T-helper 1 cell (primary cell): ENCODE measurements at places on chromosomes 13 and 19.

DNA sequence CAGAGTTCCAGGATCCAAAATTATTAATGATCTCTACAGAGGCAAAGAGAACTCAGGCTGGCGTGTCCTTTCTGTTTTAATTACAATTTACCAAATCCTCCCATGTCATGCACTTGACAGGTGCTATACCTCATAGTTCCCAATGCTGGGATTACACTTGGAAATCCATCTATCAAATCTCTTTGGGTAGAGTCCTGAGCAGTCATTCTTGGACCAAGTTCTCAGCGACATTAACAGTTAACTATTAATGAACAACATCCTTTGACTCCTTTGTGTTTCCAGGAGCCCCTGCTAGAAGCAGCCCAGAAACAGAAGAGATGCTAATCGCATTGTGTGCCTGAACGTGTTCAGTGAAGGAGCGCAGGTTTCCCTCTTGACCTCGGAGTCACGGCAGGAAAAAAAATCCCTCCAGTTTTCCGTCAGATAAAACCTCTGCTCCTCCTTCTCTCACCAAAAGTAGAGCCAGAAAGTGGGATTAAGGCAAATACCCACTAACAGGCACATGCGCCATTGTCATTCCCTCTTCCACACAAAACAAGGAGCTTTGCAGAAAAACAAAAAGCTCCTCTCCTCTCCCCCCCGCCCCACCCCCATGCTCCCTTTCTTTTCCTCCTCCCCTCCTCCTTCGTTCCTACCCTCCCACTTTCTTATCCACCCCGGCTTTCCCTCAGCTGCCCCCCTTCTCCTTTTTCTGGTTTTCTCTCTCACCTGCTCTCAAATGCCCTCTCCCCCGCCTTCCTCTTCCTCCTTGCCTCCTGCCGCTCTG lies 224.7 kb downstream of the ZIC5 start:
- DNase-seq, result no peak

GRCh38 chr19:49102303-49102702 lies 11.9 kb upstream of the LIN7B start:
- DNase-seq, result no peak

DNA sequence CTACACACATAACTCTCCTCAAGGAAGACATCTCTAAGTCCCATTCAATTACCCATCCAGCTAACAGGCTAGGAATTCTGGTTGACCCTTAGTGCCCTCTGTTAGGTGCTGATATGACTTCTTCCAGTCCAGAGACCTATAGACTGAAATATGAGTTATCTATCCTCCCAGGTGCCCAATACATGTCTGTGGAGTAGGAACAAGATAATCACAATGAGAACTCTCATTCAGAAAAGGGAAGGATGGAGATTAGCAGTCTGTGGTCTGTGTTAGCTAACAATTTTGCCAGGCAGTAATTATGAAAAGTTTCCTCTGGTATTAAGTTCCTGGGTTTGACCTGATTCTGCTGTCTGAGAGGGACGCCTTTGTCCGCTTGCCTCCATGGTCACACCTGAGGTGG lies 44.2 kb upstream of the SLAIN1 start:
- no peak for DNase-seq

GRCh38 chr13:53941588-53942190 lies 913.1 kb downstream of the OLFM4 start:
- no peak for DNase-seq

GRCh38 chr13:28659621-28659970 lies 666 bp downstream of the POMP start:
- no peak for DNase-seq

- no peak for DNase-seq
Observed at GRCh38 chr19:19445911-19446361, 40.5 kb downstream of the GATAD2A start.

DNA sequence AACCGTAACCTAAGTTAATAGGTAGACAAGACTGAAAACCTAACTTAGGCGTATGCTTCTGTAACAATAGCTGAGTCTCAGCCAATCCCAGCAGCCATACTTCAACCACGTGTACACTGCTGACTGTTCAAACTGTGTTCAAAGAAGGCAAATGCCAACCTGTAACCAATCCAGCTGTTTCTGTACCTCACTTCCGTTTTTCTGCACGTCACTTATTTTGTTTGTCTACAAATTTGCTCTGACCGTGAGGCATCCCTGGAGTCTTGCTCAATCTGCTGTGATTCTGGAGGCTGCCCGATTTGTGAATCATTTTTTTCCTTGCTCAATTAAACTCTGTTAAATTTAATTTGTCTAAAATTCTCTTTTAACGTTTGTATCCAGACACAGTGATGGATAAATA lies 59.2 kb downstream of the EDNRB start:
- no peak for DNase-seq

- no peak for DNase-seq
Observed at GRCh38 chr19:16075430-16076153, 703 bp upstream of the TPM4 start.

DNA sequence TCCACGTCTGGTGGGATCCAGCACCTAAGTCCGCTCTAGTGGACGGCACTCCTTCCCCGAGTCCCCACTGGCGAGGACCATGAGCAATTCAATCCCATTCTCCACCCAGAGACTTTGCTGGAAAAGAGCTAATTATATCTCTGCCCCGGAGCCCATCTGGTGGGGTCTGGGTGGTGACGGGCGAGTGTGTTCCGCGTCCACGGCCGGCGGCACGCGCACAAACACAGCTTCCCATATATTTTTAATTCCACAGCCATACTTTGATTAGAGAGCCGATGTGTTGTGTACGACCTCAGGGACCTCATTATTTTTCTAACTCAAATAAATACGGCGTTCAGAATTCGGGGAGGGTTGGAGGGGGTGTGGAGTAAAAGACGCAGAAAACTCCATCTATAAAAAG lies 64.1 kb upstream of the ADGRE5 start:
- DNase-seq, result no peak

- DNase-seq, result no peak
Observed at GRCh38 chr13:36891752-36892151, 28.3 kb downstream of the SMAD9 start.

GRCh38 chr19:53466726-53467484 lies 628 bp upstream of the ZNF813 start:
- no peak for DNase-seq

GRCh38 chr19:24074720-24075454 lies 12.1 kb upstream of the ZNF254 start:
- DNase-seq, result no peak

DNA sequence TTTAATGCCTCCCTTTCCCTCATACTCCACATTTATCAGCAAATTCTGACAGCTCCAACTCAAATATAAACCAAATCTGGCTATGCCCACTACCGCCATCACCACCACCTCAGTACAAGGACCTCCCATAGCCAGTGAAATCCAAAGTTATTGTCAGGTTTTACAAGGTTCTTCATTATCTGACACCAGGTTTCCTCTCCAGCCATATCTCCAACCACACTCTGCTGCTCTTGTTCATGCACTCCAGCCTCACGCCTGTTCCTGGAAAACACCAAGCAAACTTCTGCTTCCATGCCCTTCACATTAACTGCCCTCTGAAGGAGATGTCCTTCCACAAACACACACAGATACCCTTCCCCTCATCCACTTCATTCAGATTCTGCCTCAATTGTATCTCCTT lies 102.2 kb upstream of the MIR17HG start:
- no peak for DNase-seq

GRCh38 chr13:92256211-92256610 lies 857.8 kb downstream of the GPC5 start:
- DNase-seq, result no peak

- DNase-seq, result no peak
Observed at GRCh38 chr13:50389726-50390125, 374.5 kb downstream of the KCNRG start.

GRCh38 chr13:84433024-84433423 lies 550.8 kb upstream of the SLITRK1 start:
- DNase-seq, result no peak

DNA sequence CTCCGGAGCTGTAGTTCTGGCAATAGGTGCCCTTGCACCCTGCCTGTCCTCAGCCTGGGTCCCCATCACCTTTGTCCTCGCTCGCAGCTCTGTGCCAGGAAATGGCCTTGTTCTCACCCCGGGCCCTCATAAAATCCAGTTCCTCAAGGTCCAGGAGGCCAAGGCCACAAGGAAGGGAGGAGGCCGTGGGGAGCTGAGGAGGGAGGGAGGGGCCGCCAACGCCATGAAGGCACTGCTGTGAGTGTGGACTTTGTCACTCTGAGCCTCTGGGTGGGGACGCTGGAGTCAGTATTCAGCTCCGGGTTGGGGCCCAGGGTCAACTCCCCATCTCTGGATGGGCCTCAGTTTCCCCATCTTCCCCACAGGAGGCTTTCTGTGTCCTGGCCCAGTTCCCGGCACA lies 9.2 kb upstream of the GNA11 start:
- no peak for DNase-seq

DNA sequence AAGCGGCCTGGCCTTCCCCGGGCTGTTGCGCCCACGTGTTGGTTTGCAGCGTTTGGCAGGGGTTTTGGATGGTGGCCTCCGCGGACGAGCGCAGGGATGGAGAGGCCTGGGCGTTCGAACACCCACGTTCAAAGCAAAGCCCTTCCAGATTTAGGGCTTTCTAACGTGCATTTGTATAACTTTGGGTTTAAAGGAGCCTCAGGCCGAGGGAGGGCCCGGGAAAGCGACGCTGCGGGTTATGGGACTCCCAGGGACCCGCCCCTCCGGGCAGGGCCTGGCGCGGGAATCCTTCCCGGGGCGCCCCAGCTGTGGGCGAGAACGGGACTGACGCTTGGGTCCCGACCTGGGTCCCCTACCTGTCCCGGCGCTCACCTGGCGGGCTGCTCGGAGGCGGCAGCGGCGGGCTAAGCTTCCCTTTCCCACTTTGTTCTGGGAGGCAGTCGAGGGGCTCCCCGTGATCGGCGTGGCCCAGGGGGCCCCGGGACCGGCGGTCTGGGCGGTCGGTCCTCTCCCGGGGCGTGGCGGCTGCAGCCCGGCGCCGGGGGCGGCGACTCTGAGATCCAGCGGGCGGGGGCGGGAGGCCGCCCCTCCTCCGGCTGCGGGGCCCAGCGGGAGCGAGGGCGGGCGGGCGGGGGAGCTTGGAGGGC lies at the start of gene FBXO17:
Gene FBXO17 (minus strand): TSS at position 529 of the 647 bp plus-strand sequence. CDS start 25,423 bp downstream, outside the sequence.
- DNase-seq, result no peak

DNA sequence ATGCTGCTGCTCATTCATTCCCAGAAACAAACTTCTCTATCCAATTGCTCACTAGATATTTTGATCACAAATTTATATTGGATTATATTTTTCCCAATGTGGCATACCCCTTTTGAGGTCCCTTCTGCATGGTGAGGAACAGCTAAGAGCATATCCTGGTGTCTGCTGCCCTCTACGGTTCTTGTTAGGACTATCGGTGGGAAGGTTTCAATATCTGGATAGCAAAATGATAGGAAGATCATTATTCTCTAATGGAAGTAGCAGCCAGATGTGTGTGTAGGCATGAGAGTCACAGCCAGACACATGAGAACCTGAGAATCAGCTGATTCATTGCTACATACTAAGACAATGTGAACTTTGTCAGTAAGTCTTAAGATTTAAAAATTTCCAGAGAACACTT lies 1422.4 kb upstream of the MIR17HG start:
- no peak for DNase-seq

GRCh38 chr19:54916822-54917221 lies 10.9 kb downstream of the NCR1 start:
- DNase-seq, result no peak

- no peak for DNase-seq
Observed at GRCh38 chr13:85509512-85509911, 289.7 kb downstream of the SLITRK6 start.

- no peak for DNase-seq
Observed at GRCh38 chr19:53917356-53917755, 8.3 kb downstream of the CACNG7 start.

DNA sequence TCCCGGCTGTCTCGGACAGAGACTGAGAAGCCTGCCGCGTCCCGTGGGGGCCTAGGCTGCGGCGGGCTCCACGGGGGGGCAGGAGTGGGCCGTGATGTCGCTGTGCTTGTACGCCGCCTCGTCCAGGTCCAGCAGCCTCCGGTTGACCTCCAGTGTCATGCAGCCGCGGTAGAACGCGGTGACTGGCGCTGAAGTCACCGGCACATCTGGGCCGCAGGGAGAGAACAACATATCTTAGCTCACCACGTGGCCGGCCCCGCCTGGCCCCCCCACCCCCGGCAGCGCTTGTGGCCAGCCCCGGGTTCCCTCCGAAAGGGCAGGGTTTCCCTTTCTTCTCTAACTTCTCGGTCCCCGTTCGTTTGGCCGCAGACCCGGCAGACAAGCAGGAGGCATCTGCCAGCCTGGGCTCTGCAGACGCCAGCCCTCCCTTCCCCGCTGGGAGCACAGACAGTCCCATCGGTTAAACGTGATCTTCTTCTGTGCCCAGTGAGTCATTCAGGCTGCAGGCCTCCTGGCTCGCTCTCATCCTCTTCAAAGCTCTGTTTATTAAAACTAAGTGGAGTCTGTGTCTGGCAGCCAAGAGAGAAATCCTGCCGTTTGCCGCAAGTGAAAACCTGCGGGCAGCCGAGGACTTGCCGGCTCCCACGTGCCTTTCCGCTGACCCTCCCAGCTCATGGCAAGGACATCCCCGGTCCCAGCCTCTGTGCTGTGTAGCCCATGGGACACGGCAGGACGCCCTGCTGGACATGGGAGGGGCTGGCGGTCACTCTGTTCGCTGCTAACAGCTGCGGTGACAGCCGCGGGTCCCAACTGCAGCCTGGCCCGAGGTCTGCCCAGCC lies 42.8 kb downstream of the GAS6 start:
- no peak for DNase-seq

DNA sequence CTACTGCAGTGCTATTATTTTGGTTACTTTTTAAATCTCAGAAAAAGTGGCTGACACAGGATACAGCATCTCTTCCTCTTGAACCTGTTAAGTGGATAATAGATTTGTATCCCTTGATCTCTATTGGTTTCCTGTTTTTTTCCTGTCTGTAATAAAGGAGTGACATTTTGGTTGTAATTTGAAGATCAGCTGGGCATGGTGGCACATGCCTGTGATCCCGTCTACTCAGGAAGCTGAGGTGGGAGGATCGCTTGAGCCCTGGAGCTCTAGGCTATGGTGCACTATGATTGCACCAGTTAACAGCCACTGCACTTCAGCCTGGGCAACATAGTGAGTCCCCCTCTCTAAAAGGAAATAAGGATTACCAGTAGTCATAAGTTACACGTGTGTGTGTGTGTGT lies 46.8 kb downstream of the METTL21C start:
- DNase-seq, result no peak

GRCh38 chr19:48487948-48488347 lies 18.8 kb downstream of the CYTH2 start:
- DNase-seq, result no peak

GRCh38 chr13:97015661-97016350 lies 21.5 kb upstream of the OXGR1 start:
- DNase-seq, result no peak

- peak; percentile 37 for DNase-seq
Observed at GRCh38 chr19:38264486-38265212, at the start of gene SPINT2. Gene SPINT2 (plus strand): TSS chr19:38264573. CDS start chr19:38264893, 320 bp downstream.

- no peak for DNase-seq
Observed at GRCh38 chr19:1632462-1633268, 19.8 kb downstream of the TCF3 start.

- DNase-seq, result no peak
Observed at GRCh38 chr13:44715287-44716230, 139.4 kb upstream of the TSC22D1 start.

DNA sequence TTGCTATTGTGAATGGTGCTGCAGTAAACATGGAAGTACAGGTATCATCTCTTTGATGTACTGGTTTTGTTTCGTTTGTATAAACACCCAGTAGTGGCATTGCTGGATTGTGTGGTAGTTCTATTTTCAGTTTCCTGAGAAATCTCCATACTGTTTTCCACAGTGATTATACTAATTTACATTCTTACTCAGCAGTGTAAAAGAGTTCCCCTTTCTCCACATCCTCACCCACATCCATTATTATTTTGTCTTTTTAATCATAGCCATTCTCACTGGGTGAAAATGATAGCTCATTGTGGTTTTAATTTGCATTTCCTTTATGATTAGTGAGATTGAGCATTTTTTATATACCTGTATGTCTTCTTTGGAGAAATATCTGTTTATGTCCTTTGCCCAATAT lies 62.3 kb upstream of the PARP4 start:
- no peak for DNase-seq
